NCI-H345 (cell line): ENCODE measurements at places on chromosomes 11 and 22.

DNA sequence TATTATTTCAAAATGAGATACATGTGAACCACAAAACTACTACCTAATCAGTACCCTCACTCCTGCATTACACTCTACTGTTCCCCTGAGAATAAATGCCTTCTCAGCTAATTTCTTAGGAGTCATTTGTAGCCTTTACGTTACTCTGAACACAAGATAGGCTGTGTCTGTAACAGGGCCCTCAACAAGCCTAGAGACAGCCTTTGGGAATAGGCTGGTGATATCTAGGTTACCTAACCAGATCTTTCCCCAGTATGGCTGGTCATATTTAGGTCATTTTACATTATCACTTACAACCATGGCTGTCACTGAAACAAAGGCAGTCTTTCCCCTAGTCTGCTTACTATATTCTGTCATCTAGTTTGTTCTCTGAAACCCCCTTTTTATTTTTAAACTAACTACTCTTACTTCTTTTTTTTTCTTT lies 14.2 kb downstream of the ATM start:
- DNase-seq = no peak

DNA sequence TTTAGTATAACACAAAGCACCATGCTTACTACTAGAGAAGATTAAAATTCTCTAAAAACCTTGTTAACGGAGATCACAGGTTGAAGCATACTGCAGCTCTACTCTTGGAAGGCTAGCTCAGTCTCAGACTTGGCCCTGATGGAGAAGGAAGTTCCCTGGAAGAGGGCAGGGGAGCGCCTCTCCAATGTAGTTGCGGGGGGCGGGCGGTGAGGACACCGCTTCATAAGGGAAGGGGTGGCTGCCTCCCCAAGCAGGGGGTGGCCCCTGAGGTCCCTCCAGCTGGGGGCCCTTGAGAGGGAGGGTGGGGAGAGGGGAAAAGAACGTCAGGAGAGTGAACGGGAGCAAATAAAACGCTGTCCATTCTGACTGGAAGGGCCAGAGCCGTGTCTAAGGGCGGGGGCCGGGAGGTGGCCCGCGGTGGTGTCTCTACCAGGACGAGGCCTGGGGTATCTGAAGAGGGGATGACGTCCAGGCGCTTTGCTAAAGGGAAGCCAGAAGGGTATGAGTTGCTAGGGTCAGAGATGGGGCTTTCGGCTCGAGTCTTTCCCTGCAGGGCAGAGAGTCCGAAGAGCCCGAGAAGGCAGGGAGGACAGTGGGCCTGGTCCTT lies 553 bp upstream of the USP47 start:
- peak; percentile 61 for DNase-seq

- DNase-seq = peak; percentile 6
Measured at GRCh38 chr11:57161351-57161750, 20.4 kb upstream of the LRRC55 start.

GRCh38 chr11:95138448-95138847 lies 48.8 kb downstream of the ENDOD1 start:
- no peak for DNase-seq

GRCh38 chr22:39727541-39727940 lies 157.0 kb downstream of the CACNA1I start:
- no peak for DNase-seq

DNA sequence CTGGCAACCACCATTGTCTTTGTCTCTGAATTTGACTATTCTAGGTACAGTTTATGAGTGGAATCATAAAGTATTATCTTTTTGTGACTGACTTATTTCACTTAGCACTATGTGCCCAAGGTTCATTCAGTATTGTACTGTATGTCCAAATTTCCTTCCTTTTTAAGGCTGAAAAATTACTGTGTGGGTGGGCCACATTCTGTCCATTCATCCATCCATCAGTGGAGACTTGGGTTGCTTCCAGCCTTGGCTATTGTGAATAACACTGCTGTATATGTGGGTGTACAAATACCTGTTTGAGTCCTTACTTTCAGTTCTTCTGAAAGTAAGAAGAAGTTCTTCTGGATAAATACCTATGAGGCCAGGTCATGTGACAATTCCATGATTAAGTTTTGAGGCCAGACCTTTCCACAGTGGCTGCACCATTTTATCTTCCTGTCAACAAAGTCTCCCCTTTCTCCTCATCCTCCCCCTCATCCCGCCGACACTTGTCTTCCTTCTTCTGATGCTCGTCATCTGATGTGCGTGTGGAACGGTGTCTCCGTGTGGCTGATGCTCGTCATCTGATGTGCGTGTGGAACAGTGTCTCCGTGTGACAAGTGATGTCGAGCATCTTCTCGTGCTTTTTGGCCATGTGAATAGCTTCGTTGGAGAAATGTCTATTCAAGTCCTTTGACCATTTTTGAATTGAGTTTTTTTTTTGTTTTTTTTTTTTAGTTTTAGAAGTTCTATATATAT lies 49.5 kb downstream of the SBF1 start:
- no peak for DNase-seq

DNA sequence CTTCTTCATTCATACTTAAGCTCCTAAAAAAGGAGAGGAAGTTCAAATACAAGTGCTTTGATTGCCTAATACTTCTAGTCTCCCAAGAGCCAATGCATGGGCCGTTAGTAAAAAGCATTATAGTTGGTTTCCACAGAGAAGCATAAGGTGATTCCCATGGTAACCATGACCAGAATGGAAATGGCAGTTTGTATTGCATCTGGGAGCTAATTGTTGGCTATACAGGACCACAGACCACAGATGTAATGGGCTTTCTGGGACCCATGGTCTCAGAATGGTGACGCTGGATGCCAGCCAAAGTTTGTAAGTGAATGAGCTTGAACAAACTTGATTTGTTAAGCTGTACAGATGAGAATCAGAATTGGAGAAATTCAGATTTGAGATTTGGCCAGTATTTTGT lies 333.9 kb upstream of the C11orf87 start:
- no peak for DNase-seq

DNA sequence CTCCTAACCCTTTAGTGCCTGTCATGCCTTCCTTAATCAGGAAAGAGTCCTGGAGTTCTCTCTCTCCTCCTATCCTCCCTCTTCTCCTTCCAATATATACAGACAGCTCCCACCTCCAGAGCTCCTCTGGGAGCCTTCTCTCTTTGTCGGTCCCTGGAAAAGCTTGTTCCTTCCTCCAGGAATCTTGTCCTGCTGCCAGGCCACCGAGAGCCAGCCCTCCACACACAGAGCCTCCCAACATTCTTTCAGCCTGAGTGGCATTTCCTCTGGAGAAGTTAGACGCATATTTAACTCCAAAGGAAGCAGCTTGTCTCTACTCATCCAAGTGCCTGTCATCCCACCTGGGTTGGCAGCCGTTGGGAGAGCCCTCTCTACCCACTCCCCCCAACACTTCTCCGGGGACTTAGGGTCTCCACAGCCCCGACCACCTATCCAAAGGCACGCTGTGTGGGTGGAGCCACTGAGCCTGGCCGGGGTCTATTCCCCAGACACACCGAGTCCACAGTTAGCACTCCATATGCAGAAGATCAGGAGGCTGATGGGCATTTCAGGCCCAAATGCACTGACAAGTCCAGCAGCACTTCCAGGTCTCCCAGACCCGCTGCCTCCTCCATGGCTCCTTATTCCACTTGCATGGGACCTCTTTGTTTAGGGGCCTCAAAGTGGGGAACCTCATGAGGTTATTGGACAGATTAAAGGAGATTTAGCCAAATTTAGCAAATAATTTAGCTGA lies 31.1 kb downstream of the DKK3 start:
- no peak for DNase-seq

DNA sequence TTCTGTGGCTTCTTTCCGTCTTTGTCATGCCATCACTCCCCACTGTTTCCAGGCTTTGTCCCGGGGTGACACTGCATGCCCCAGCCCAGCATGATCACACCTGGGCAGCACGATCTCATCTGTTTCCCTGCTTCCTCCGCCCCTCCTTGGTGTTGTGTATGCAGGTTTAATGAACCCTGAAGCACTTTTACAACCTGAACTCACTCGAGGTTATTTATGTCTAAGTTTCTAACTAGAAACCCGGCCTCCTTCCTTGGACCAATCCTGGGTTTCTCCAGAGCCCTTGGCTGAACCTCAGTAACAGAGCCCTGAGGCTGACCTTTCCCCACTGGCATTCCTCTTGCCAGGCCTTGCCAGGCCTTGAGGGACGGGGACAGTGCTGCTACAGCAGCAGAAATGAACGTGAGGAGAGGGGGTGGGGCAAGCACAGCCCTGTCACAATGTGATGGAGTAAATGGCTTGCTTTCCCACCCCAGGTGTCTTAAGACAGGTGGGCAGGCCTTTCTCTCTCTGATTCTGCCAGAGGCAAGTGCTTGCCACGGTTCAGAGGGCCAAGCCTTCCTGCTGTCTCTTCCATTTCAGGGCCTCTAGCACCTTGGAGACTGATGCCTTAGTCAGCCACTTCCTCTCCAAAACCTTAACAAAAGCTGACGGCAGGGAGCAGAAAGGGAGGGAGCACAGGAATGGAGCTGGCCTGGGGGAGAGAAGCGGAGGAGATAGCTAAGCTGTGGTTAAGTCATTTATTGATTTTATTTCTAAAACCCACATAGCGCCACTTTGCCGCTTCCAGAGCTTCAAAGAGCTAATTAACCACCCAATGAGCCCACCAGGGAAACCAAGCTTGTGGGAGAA lies 3.1 kb upstream of the PYGM start:
- peak; percentile 47 for DNase-seq

DNA sequence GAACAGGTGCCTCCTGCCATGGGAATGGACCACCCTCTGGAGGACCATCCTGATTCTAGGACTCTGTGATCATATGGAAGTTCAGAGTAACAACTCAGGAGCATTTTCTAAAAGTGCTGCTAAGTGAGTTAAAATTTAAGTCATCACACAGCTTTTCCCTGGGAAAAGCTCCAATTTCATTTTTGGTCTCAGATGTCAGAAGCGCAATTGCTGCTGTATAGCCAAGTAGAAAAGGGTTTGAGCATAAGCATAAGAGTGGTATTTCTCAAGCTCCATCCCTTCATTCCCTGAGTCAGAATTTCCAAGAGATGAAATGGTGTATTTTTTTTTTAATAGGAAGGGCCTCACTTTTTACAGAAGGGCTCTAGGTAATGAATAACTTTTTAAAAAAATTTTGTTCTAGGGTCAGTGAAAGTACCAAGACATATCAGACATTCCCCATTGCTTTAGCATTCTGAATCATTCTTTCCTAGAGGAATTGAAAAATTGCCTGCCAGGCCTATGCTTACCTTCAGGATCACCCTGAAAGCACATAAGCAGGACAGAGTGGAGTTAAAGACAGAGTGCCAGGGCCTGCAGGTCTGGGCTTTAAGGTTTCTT lies 564.5 kb upstream of the ISX start:
- DNase-seq = no peak

- DNase-seq = no peak
Measured at GRCh38 chr22:41556561-41556960, 4.2 kb upstream of the CSDC2 start.

GRCh38 chr11:33324302-33324985 lies 67.3 kb downstream of the HIPK3 start:
- no peak for DNase-seq

GRCh38 chr22:26545385-26545784 lies 33.1 kb upstream of the TFIP11 start:
- no peak for DNase-seq

DNA sequence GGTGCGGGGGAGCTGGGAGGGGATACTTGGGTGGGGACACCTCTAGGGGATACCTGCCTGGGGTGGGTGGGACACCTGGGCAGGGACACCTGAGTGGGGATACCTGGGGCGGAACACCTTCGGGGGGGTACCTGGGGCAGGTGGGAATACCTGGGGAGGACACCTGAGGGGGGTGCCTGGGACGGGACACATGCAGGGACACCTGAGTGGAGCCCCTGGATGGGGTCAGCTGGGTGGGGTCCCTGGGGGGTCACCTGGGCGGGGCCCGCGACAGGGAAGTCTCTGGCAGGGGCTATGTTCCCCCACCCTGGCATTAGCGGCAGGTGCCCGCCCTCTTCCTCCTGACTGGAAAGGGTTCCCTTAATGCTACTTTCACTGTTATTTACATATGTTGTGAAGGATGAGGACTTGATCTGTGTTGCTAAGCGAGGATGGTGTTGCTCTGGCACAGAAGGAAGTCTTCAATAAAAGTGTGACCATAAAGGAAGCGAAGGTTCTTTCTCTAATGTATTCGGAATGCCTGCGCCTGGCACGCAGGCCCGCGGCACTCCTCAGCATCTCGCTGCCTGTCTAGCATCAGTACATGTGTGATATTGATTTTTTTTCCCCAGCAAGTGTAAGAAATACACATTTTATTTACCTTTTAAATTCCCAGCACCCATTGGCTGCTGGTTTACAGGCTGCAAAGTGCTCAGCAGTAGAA lies 801.7 kb downstream of the BRD1 start:
- DNase-seq = peak; percentile 48

- no peak for DNase-seq
Measured at GRCh38 chr22:25139062-25139461, 60.6 kb upstream of the CRYBB3 start.

GRCh38 chr11:110903830-110904229 lies 191.6 kb upstream of the ARHGAP20 start:
- DNase-seq = peak; percentile 6

DNA sequence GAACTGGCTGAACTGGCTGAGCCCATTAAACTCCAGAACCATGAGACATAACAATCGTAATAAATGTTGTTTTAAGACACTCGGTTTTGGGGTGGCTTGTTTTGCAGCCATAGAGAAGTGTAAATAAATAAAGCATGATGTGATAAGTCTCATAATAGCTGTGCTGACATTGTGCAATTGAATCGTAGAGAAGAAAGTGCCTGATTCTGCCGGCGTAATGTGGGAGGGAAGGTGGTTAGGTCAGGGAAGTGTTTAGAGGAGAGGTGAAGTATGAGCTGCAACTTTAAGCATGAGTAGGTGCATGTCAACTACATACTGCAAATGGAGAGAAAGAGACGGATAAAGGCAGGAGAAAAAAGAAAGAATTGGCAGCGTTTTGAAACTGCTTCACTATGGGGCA lies 217.1 kb downstream of the BLID start:
- DNase-seq = no peak

GRCh38 chr22:44410451-44410991 lies 87.5 kb downstream of the RTL6 start:
- DNase-seq = peak; percentile 30

DNA sequence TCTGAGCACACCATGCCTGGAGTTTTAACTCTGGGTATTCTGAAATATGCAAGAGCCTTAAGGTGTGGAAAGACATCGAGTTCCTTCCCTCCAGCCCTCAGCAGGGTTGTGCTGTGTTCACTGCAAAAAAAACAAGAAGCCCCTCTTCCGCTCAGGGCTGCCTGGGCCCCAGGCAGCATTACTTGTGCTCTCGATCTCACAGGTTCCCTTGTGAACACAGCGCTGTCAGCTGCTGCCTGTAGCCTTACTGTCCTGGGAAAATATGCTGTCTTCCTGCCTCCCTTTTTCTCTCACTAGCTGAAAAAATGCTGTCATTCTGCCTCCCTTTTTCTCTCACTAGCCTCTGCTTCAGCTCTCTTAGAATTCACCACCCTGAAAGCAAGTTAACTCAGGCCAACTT lies 15.7 kb upstream of the TENM4 start:
- no peak for DNase-seq
